ENCODE measurements at places on chromosomes 4 and X.

GRCh38 chrX:22097012-22097694 is 65.0 kb downstream of the PHEX start:
- DNase-seq, result no peak

DNA sequence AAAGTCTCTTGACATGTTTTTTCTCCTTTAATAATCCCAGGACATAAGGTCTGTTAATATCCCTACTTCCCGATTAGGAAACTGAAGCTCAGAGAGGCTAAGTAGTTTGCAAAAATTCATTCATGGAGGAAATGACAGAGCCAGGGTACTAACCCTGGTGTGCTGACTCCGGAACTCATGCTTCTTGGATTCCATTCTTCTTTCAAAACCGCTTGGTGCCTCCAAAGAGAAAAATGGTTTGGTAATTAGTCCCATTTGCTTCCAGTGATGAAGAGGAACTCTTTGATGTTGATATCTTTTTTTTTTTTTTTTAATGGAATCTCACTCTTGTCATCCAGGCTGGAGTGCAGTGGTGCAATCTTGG is 146.9 kb downstream of the PALLD start:
- DNase-seq, result no peak

DNA sequence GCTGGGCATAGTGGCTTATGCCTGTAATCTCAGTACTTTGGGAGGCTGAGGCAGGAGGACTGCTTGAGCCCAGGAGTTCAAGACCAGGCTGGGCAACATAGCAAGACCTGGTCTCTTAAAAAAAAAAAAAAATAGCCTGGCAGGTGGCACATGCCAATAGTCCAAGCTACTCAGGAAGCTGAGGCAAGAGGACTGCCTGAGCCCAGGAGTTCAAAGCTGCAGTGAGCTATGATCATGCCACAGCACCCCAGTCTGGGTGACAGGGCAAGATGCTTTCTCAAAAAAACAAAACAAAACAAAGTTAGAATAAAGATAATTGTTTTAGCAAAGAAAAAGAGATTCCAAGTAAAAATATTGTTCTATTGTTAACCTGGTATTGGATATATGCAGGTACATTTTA is 75.0 kb downstream of the LRBA start:
- DNase-seq, result no peak

GRCh38 chr4:147578051-147578476 is 39.1 kb upstream of the TMEM184C start:
- DNase-seq, result no peak

- no peak for DNase-seq
Measured at GRCh38 chrX:46597208-46597607, 23.6 kb downstream of the CHST7 start.

DNA sequence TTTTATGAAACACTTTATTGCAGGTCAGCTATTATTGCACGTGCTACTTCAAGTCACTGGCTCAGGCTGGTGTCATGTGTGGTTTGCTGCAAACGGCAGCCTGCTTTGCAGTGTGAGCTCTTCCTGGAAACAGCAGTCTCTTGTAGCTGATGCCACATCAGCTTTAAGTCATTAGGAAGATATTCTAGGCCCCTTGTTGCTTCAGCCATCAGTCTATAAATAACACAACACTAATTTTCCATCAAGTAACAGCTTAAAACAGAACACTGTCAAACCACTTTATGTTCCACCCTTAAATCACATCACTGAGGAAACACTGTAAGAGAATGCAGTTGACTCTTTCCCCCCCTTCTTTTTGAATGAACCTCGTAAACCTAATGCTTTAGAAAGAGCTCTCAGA is 93.8 kb downstream of the GATB start:
- DNase-seq, result no peak

GRCh38 chrX:149757206-149758067 is 16.4 kb upstream of the HSFX1 start:
- DNase-seq, result no peak
